Ureter (tissue), 1 donor: ENCODE measurements at places on chromosomes 5 and 9. TPM values are rescaled to one million over a fixed set of nuclear protein-coding genes. Genes with fewer than 3 reads are reported as not detected.
A peak's percentile ranks its signal among the peaks of the same experiment; 100 is the strongest.

Gene PCDHA13
- total RNA-seq, result 0.42 TPM

DNA sequence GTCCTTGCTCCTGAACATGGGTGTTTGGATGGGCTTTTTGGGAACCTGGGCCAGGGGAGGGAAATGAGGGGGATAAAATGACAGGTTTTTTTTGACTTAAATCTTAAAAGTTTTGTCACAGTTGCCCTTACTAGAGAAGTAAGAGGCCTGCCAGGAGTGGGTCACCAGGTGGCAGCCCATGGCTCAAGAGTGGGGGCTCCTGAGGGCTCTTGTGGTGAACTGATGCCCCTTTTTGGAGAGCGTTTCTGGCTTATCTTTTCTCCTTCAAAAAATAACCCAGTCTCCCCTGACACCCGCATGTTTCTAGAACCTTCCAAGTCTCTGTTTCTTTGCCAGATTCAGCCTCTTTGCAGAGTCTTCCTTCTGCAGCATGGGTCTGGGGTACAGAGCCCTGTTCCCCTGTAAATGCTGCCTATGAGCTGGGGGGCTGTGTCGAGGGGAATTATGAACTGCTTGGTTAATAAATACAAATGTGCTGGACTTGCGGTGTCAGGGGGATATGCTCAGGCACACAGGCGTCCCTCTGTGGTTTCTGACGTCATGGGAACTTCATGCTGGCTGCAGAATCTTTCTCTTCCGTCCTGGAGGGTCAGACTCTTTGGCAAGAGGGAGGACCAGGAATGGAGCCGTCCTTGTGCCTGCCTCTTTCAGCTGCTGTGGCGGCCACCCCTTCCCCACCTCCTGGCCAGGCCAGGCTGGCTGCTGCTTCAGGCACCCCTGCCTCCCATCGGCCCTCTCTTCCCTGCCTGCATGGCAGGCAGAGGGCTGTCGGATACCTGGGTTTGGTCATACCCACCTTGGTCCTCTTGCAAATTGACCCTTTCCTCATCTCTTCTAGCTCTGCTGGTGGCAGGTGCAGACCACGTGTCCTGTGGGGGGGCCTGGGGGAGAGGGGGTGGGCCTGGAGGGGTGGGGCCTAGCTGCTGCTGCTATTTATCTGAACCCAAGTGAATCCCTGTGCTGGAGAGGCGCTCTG is 30.1 kb downstream of the PTPA start:
- DNase-seq, result peak; percentile 75

DNA sequence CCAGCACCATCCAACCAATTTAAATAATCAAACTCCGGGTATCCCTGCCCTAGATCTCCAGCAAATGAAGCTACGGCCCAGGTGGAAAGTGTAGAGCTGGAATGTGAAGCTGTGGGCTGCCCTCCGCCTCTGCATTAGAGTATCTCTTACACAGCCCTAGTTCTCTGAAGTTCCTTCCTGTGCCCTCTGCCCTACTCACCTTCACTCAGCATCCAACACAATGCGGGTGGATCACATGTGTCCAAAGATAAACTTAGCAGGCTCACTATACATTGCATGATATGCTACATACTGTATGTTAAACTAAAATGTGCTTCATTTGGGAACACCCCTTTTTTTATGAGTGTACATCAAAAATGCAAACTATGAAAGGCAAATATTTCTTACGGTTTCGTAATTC is 70.0 kb upstream of the RAD23B start:
- DNase-seq, result no peak

Gene MYMK
- not detected for total RNA-seq

DNA sequence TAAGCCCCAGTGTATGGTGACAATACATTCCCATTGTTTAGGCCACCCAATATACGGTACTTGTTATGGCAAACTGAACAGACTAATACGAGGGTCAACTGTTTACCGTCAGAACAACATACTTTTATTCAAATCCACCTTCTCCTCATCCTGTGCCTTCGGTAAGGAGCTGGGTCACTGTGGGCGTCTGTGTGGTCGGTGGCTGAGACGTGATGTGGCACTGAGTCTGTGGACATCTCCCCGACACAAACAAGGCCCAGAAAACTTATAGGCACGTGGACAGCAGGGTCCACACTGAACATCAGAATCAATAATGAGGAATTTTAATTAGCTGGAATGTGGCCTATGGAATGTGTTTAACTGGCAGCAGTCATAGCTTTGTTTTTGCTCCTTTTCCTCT is 154.3 kb upstream of the IRX2 start:
- DNase-seq, result peak; percentile 12

DNA sequence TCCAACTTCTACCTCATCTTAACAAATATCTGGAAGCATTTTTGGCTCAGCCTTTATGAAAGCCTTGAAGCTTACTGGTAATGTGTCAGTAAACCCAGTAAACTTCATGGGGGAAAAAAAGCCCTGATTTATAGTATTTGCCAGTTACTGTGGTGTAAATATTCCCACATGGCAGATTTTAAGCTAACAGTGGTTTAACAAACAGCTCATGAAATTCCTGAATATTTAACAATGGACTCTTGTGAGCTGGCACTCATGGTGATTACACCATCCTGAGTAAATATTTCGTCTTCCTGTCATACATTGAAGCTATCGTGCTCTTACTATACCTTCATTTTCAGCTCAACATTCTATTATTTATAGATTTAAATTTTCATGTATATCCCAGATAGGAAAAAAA is 57.0 kb upstream of the ACOT12 start:
- no peak for DNase-seq

- no peak for DNase-seq
Measured at GRCh38 chr5:149229298-149229937, 42.2 kb upstream of the AFAP1L1 start.

DNA sequence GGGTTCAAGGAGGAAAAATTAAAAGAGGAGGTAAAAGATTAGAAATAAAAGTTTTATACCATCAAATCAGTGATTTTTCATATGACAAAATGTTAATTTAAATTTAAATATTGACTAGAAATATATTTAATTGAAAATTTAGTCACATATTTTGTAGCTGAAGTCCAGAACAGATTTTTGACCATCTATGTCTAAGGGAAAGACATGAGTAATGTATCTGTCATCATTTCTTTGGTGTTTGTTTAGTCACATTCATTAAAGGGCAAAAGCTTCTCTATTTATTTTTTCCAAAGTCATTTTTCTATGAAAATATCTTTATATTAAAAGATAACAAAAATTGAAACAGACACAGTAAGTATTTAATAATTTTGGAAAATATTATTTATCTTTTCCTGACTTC is 252.0 kb upstream of the ISL1 start:
- DNase-seq, result no peak

DNA sequence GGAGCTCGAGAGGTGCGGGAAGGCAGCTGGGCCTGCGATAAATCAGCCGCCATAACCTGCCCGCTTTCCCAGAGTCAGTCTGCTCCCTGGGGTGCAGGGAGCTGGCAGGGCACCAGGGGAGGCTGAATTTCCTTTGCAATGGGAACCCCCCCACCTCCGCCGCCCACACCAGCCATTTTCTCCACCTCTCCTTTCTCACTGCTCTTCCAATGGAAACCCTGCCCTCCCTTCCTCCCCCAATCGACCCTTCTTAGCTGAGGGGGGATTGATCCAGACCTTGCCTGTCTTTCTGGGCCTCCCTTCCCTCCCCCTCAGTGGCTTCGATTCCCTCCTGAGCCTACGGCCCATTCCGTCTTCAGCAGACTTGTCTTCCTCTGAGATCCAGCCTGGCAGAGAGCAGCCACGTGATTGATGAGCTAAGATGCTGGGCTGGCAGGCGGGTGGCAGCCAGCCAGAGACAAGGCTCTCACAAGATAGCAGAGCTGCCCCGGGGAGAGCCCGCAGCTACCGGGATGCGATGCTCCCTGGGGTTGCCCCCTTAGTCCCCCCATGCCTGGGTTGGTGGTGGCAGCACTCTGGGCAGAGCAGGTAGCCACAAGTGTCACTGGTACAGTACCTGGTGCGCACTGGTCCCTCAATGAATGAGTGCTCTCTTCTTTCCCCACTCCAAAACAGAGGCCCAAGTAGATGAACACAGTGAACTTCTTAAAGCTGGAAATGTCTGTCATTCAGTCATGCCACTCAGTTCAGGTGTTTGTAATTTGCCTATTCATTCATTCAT is 53.7 kb upstream of the FABP6 start:
- DNase-seq, result no peak

DNA sequence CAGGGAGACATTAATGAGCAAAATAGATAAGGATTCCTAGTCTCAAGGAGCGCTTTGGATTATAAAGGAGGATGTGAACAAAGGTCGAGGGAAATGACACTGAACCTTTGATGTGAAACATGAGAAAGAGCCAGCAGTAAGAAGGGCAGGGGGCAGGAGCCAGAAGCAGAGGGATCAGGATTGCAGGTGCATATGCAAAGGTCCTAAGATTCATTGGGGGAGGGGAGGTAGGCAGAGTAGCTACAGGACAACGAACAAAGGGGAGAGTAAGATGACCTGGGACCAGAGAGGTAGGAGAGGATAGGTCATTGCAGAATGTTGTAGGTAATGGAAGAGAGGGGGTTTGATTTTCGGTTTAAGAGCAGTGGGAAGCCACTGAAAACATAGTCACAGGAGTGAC is 129.2 kb upstream of the TRPM3 start:
- DNase-seq, result no peak

Gene SLCO6A1
- total RNA-seq, result not detected

Gene NKD2
- total RNA-seq, result 14.2 TPM

GRCh38 chr5:77086368-77086688 is 757 bp downstream of the ZBED3 start:
- DNase-seq, result no peak

Gene CSF2
- total RNA-seq, result not detected

- no peak for DNase-seq
Measured at GRCh38 chr5:176565760-176566288, 16.7 kb downstream of the CDHR2 start.

Gene ANKRD55
- total RNA-seq, result 0.34 TPM

GRCh38 chr9:132078699-132079356 is 839 bp downstream of the MED27 start:
- no peak for DNase-seq

Gene NTRK2
- 3.0 TPM for total RNA-seq

Gene OR1K1
- not detected for total RNA-seq

GRCh38 chr9:18585996-18586395 is 112.0 kb downstream of the ADAMTSL1 start:
- DNase-seq, result no peak

Gene SLC4A9
- 0.13 TPM for total RNA-seq

Gene CFAP77
- not detected for total RNA-seq

- DNase-seq, result no peak
Measured at GRCh38 chr9:115777610-115778009, 376.0 kb upstream of the PAPPA start.

DNA sequence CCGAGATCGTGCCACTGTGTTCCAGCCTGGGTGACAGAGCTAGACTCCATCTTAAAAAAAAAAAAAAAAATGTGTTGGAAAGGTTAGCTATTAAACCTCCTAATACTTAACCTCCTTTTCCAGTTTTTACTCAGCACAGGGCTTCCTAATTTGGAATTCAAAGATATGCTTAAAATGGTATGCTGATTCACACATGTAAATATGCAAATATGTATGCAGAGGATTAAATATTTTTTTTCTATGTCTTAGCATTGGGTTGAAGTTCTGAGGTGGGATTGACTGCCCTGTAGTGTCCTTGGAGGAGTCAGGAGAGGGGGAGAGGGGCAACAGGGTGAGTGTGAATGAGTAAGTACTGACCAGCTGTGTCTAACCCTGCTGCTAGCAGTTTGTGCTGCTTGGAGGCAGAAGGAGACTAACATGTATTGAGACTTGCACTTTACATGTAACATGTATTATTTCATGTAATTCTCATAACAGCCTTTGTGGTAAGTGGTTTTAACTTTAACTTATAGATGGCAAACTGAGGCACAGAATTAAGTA is 63.2 kb downstream of the SLC44A1 start:
- DNase-seq, result no peak

Gene MARVELD2
- total RNA-seq, result 32.4 TPM

DNA sequence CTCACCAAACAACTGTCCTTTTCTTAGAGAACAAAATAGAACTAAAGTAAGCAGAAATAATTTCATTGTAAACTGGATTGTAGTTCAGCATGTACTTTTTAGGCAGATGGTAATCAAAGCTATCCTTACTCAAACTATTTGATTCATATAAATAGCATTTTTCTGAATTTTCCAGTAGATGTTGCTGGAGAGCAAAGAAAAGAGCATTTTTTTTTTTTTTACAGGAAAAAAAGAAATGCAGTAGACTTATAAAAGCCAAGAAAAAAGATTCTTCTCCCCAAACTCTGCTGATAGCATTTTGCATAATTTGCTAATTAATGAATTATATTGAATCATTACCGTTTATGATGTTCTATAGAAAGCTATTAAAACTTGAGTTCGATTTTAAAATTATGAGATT is 715.3 kb upstream of the WWC1 start:
- no peak for DNase-seq

DNA sequence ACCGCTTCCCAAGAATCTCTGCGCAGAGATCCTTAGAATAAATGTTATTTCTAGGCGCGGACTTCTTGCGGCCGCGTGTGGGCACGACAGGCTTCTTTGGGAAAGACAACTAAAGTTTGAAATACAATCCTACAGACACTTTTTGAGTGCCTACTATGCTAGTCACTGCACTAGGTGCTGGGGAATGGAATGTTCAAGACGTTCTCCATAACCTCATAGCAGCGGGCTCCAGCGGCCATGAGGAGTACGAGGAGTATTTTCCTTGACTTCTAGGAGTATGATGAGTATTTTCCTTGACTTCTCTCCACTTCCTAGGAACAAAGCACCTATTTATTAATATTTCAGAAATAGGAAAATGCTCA is 636 bp upstream of the PWWP2A start:
- no peak for DNase-seq
